ENCODE measurements at places on chromosomes 12 and 14.

DNA sequence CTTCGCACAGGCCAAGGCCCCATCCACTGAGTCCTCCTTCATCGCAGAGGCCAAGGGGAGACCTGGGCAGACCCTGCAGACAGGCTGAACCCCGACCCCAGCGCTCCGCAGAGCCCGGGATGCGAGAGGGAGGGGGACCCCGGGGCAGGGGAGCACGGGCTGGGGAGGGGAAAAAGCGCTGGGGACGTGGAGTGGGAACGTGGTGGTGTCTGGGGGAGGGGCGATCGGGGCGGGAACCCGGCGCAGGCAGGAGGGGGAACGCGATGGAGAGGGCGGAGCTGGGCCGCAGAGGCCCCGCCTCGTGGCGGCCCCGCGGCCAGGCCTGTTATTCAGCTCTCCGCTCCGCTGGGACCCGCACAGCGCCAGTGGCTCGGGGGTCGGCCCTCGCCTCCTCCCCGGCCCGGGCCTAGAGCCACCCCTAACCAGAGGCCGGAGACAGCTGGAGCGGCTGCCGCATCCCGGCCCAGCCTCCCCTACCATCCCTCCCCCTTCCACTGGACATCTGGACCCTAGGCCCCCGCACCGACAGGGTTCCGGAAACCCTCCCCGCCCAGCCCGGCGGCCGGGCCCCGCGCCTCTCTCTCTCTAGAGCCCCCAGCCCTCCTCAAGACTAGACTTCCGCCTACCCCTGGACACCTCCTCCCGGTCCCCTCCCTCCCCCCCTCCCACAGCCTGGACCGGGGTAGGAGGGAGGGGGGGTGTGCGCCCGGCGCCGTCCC lies at the start of gene ARHGEF25:
ARHGEF25 (plus strand) TSS at position 328 of the 719 bp plus-strand sequence. CDS start 460 bp downstream, outside the sequence.
- DNase-seq: peak; percentile 62

- no peak for DNase-seq
Observed at GRCh38 chr14:90796329-90796728, 19.9 kb downstream of the TTC7B start.

DNA sequence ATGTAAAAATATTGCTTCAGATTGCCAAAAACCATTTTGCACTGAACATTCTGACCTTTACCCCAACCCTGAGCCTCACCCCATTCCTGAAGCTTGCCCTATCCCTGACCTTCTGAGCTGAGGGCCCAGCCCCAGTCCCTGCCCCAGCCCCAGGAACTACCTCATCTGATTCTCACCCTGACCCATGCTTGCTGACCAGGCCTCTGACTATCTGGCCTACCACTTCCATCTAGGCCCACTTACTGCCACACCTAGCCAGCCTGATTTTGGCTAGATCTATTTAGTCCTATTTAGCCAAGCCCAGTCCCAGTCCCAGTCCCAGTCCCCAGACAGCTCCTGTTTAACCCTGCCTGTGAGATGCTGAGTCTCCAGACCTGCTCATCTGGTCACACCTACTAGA lies 33.6 kb downstream of the OR10P1 start:
- DNase-seq: no peak

- no peak for DNase-seq
Observed at GRCh38 chr12:51771008-51771407, 77.5 kb downstream of the FIGNL2 start.

DNA sequence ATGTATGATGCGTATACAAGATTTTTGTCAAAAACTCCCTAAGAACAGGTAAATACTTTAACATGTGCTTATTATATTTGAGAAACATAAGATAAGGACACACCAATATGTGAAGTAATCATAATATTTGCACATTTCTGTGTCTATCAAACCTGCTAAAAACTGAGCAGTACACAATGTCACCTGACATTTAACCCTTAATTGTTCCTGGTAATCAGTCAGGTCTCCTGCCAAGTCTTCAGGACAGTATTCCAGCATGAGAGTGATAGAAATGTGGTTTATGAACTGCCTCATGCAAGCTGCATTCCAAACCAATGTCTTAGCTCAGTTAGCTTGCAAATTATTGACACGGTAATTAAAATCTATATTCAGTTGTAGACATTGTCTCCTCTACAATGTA lies 4.2 kb downstream of the SOX5 start:
- no peak for DNase-seq

DNA sequence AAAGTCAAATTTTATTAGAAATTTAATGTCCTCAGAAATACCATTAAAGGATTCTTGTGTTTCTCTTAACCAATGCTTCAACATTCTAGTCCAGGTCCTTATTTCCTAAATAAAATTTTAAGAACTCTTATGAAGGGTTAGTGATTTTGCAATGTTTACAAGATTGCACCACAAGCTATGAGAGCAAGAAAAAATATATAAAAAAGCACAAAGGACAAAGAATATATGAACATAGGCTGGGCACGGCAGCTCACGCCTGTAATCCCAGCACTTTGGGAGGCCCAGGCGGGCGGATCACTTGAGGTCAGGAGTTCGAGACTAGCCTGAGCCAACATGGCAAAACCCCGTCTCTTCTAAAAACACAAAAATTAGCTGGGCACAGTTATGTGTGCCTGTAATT lies 7.7 kb downstream of the RACGAP1 start:
- DNase-seq: no peak

GRCh38 chr12:127546721-127547505 lies 720.1 kb upstream of the TMEM132C start:
- no peak for DNase-seq

- no peak for DNase-seq
Observed at GRCh38 chr12:92070054-92070863, 75.4 kb downstream of the BTG1 start.

DNA sequence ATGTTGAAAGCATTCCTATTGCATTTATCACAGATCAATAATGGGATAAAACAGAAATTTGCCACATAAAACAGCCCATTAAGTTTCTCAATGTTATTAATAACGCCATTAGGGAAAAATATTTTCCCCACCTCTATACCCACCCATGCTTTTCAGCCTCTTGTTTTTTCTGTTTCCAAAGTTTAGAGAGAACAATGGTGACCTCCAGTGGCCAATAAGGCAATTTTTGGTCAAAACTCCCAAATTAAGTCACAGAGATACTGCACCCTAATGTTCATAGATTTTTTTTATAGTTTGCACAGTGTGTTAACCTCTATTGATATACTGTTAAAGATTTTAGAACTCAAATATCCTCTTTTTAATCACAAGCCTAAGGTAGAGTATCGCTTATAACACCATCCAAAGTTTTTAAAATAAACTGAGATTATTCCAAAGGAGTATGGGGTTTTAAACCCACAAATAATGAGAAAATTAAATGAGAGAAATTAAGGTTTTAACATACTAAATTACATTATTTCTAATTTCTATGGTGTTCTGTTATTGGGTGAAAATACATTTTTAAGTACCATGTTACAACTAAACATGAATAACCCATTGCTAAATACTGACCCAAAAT lies 184.7 kb upstream of the DCN start:
- DNase-seq: no peak

DNA sequence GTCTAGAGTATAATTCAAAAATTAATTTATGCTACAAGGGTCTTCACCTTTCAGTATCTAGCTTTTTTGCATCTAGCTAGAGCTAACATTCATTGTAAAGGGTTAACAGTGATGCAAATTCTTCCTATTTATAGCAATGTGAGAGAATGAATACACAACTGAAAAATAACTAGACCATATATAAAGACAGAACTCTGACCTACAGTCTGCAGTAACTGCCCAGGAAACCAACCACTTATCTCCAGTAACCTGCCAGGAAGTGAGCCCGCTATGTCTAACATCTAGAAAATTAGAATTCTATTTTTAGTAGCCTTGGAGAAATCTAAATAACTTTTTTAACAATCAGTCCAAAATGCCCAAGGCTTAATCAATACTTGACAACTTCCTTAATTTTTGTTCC lies 1021.9 kb downstream of the LRFN5 start:
- DNase-seq: no peak

- DNase-seq: no peak
Observed at GRCh38 chr12:25424211-25424731, 128.8 kb downstream of the LMNTD1 start.

GRCh38 chr12:76890151-76891143 lies 11.6 kb upstream of the CSRP2 start:
- no peak for DNase-seq

GRCh38 chr12:124626971-124627411 lies 59.6 kb upstream of the NCOR2 start:
- DNase-seq: no peak

- DNase-seq: no peak
Observed at GRCh38 chr14:61244009-61244408, 37.1 kb downstream of the TMEM30B start.

DNA sequence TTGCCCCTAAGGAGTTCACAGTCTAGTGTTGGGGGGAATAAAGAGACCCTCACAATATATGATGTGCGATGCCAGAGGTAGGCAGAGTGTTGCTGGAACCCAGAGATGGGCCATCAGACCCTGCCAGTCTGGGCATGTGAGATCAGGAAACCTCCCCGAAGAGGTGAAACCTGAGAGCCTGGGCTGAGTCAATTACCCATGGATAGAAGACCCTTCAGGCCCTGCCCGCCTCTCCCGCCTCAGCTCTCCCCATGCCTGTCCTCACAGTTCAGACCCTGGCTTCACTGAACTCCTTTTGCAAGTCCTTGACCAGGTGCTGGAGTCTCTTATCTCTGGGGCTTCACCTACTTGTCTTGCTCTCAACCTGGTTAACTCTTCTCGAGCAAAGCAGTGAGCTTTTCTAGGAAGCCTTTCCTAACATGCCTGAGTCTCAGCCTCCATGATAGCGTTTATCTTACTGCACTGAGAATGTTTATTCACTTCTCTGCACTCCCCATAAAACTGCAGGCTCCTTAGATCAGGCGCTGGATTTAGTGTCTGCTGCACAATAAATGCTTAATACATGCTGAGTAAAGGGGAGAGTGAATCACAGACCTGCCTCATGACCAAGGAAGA lies 19.6 kb downstream of the ALDH1L2 start:
- peak; percentile 39 for DNase-seq

GRCh38 chr12:101845137-101845711 lies 14.5 kb upstream of the GNPTAB start:
- DNase-seq: no peak

DNA sequence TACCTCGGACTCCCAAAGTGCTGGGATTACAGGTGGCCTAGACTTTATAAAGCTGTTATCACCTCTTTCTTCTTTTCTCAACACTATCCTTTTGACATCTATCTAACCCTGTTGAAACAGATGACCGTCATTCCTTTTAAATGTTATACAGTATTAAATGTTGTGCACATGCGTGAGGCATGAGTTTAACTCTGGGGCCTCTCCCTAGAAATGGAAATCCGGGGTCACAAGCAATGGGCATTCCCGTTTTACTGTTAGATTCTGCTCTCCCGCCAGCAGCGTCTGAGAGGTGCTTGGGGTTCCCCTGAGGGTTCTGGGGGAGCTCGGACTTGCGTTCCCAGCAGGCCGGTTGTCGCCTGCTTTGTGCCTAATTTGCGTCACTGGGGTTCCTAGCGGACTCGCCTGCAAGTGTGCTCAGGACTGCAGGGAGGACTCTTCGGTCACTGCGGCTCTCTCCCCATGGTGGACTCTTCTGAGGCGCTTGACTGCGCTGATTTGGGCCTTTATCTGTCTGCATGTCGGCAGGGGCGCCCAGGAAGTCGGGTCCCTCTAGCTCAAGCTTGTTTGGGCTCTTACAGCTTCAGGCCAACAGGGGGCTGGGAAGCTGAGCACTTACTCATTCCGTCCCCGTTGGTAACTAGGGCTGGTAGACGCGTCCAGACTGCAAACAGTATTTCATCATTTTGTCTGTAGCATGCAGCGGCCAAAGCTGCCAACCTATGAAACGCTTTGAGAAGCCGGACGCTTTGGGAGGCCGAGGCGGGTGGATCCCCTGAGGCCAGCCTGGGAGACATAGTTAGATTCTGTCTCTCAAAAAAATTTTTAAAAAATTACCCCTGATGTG lies 1.2 kb upstream of the RAN start:
- DNase-seq: peak; percentile 80

DNA sequence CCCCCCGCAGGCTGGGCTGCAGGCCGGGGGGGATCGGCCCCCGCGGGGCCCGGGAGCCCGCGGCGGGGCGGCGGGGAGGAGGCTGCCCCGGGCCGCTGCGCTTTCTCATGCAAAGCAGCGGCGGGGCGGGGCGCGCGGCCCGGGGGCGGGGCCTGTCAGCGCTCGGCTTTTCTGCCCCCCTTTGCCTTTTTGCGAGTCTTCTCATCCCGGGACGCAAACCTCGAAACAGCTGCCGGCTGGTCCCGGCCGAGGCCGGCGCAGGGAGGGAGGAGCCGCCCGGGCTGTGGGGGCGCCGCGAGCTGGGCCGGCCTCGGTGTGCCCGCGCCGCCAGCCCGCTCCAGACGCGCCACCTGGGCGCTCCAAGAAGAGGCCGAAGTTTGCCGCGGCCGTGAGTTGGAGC lies at the start of gene FZD10:
FZD10 (plus strand) TSS at position 198 of the 400 bp plus-strand sequence. CDS start 479 bp downstream, outside the sequence.
- peak; percentile 55 for DNase-seq
